Glomerular endothelial cell (primary cell): ENCODE measurements at places on chromosomes 2 and 18. TPM values are rescaled to one million over a fixed set of nuclear protein-coding genes. Genes with fewer than 3 reads are reported as not detected.

DSC2 gene
- 0.64 and 1.8 TPM in 2 replicates for total RNA-seq

TUBA4B gene
- total RNA-seq = not detected in 2 replicates

AOX1 gene
- total RNA-seq = 3.8 and 6.3 TPM in 2 replicates

RAB17 gene
- total RNA-seq = 0.39 and 1.5 TPM in 2 replicates

FOXD4L1 gene
- 0.05 TPM in 1 of 2 replicates, not detected in the other for total RNA-seq

GPR35 gene
- total RNA-seq = 0.23 and 0.24 TPM in 2 replicates

KYNU gene
- total RNA-seq = under 0.01 and 4.0 TPM in 2 replicates

IGFBP5 gene
- total RNA-seq = 23.4 and 36.8 TPM in 2 replicates

CD226 gene
- total RNA-seq = under 0.01 TPM in 1 of 2 replicates, not detected in the other

DNAJC5G gene
- total RNA-seq = 0.47 TPM in 1 of 2 replicates, not detected in the other
